ENCODE measurements at places on chromosomes 2 and 18.

- no peak for DNase-seq
Measured at GRCh38 chr2:113117541-113118262, 9.7 kb upstream of the IL1RN start.

DNA sequence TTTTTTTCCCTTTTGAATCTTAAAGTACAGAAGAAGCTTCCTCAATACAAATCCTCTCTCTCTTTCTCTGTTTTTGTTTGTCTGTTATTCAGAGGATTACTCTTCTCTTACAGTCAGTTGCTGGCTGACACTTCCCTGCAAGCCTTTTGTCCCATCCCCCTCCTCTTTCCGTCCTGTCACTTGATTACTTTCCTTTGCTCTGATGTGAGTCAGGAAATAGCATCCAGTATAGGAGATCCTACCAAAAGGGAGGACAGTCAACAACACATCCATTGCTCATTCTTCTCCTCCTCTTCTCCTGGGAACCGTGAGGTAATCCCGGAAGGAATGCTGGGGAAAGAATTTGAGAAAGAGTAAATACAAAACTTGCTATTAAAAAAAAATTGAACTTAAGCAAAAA lies 79.3 kb upstream of the SCN7A start:
- no peak for DNase-seq

- DNase-seq: no peak
Measured at GRCh38 chr2:30264274-30264673, 32.9 kb downstream of the LBH start.

DNA sequence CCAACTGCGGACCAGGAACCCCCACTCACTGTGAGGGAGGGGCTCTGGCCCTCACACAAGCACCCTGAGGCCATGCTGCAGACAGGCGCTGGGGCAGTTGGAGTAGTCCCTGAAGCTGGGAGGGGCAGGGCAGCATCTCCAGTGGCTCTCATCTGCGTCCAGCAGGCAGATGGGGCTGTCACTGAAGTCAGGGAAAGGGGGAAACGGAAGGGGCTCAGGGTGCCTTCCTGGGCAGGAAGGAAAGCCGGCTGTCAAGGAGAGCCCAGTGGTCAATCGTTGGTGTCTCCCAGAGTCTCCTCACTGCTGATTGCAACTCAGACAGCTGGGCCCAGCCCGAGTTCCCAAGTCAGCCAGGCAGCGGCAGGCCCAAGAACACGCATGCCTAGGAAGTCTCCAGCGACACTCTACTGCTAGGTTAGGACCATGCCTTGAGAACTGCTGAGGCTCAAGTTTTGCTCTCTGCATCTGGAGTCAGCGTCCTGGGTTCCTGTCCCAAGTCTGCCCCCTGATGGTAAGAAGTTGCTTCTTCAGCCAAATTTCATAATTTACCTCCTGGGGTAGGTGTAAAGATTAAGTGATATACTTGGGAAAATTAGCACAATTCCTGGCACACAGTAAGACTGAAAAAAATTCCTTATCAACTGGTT lies 27.4 kb upstream of the NMUR1 start:
- peak; percentile 81 for DNase-seq
